ENCODE measurements at places on chromosomes 5 and 9.

- DNase-seq, result no peak
Measured at GRCh38 chr9:19496321-19497050, 87.7 kb downstream of the ACER2 start.

DNA sequence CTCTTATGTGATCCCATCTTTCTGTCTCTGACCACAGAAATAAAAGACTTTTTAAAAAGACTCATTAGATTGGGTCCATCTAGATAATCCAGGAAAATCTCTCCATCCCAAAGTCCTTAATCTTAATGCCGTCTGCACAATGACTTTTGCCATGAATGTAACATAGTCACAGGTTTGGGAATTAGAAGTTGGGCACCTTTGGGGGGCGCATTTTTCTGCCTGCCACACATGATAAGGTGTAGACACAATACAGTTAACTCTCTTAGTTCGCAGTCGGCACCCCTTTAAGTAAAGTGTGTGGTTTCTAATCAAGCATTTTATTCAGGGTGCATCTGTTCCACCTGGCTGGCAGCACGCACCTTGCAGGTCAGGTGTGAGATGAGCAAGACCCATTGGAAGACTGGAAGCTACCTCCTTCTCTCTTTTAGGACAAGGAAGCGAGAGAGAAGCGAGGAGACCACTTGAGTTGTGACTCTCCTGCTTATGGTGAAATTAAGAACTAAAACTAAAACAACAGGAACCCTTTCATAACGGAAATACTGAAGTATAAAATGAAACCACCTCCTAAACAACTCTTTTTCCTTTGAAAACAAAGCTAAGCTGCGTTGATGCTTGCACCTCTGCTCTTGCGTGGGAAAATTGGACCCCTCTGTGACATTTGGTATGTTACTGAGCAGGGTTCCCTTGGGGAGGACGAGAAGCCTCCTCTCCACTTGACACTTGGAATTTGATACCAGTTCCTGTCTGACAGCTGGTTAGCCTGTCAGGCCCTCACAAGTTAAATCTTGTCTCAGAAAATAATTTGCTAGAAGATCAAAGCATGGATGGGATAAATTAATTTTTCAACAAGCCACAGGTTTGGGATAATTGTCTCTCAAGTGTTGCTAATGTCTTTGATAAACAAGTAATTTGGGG, 304.6 kb upstream of the DMRT1 start:
- no peak for DNase-seq

GRCh38 chr5:96517295-96517694, 84.2 kb upstream of the PCSK1 start:
- DNase-seq, result peak; percentile 63

DNA sequence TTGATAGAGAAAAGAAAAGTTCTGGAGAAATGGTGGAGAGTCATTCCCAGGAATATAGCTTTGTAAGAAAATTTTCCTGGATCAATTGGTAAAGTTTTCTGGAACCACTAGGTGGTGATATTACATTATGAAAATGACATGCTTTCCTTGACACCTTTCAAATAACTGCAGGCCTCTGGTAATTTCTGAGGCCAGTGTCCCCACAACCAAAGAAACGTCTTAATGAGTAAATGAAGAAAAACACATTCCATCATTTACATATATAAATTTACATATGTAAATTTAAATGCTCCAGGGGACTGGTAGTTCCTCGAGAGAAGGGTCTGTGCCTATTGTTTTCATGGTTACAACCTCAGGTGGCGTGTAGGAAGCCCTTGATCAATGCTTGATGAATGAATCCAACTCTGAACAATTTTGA, 17.2 kb upstream of the RGS3 start:
- peak; percentile 78 for DNase-seq

GRCh38 chr5:126536874-126537273, 58.1 kb downstream of the ALDH7A1 start:
- no peak for DNase-seq

GRCh38 chr9:82147798-82148425, 159.3 kb downstream of the SPATA31D1 start:
- DNase-seq, result peak; percentile 56

DNA sequence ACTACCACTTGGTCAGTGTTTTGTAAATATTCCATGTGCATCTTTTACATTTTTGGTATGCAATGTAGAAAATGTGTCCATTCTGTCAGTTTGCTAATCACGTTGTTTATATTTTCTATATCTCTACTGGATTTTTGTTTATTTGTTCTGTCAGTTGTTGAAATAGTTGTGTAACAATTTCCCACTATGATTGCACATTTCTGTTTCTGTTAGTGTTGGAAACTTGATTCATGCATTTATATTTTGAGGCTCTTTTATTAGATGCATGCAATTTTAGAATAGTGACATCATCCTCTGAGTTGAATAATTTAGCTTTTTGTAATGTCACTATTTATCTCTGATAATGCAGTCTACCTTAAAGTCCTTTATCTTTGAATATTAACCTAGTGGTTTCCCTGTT, 25.8 kb upstream of the LECT2 start:
- DNase-seq, result no peak

- no peak for DNase-seq
Measured at GRCh38 chr5:87831499-87831898, 418.8 kb upstream of the CCNH start.

- no peak for DNase-seq
Measured at GRCh38 chr5:1465966-1466471, 20.8 kb upstream of the SLC6A3 start.

GRCh38 chr9:137721479-137721878, 102.7 kb downstream of the EHMT1 start:
- no peak for DNase-seq

Measured in fibroblast of the aortic adventitia (primary cell).